Left kidney (tissue), 8 donors: ENCODE measurements at places on chromosomes 4 and X.
A peak's percentile ranks its signal among the peaks of the same experiment; 100 is the strongest.

GRCh38 chr4:87375719-87376291, 15.2 kb downstream of the HSD17B11 start:
- peak; percentile 21 for DNase-seq

DNA sequence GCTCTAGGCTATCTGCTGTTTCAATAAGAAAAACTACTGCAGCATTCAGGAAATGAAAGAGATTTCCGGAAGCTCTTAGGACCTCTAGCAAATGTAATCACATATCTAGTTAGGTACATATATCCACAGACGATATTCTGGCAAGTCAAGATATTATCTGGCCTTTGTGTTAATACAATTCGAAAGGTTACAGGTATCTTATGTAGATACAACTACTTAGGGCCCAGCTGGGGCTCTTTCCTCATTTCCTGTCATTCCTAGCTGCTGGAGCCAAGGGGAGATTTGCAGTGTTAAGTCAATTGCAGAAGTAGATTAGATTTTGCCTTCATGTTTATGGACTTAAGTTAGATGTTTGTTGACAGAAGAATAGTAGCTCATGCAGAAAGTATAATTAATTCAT, 299.5 kb downstream of the ARHGAP24 start:
- DNase-seq = no peak

DNA sequence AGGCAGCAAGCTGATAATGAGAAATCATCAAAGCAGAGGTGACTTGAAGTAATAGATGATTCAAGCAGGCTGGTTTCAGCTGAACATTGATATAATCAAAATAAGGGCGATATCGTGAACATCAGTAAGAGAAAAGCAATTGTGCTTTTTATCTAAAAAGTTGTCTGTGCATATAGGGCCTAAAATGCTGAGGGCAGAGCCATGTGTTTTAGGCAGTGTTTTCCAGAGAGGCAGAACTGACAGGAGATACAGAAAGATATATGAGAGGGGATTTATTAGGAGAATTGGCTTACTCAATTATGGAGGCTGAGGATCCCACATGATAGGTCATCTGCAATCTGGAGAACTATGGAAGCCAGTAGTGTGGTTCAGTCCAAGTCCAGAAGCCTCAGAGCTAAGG, 136.5 kb upstream of the NPY2R start:
- DNase-seq = no peak

DNA sequence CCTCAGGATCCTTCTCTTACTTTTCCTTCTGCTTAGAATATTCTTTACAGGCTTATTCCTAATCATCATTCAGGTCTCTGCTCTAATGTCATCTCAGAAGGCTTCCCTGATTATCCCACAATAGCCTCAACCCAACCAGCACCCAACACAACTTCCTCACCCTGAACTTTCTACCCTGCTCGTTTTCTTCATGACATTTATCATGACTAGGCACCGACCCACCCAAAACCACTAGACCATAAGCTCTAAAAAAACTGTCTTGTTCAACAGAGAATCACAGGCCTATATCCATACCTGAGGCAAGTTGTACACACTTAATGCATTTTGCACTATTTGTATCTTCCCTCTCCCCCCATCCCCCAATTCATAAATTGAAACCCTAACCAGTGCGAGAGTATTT, 95.3 kb downstream of the SH3RF1 start:
- no peak for DNase-seq

DNA sequence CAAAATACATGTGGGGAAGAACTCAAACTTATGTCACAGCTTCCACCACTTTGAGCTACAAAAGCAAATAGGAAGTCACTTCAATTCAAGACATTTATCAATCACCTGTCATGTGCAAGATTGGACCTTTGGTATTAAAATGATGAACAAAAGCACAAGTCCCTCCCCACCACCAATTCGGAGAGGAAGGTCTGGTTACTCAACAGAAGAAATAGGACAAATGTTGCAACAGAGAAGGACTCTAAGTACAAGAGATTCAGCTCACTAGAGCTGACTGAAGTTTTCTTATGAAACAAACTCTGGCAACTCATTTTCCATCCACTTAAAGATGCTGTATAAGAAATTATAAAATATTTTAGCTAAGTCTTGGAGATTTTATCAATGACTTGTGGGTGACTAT, 16.0 kb upstream of the MMRN1 start:
- no peak for DNase-seq

DNA sequence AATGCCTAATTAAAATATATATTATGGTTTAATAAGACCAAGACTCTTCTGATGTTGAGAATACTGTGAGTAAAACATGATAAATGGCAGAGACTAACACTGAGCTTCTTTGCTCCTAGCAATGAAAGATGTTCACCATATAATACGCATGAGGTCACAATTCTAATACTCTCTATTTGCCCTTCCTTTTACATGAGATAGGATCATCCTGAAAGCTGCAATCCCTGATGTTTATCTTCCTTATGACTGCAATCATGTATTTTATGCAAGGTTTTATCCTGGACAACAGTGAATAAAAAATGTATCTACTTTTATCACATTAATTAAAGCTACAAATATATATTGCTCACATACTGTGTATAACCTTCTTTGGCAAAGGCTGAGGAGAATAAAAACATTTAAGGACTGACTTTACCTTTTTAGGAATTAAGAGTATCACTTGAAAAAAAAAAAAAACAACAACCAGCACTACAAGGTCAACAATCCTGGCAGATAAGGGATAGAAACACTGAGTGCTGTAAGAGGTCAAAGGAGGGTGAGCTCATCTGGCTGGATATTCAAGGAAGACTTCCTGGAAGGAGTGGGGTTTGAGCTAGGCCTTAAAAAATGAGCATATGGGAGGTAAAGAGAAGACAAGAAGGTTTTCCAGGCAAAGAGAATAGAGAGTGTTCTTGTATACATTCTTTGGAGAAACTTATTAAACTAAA, 99.9 kb downstream of the AREG start:
- no peak for DNase-seq

DNA sequence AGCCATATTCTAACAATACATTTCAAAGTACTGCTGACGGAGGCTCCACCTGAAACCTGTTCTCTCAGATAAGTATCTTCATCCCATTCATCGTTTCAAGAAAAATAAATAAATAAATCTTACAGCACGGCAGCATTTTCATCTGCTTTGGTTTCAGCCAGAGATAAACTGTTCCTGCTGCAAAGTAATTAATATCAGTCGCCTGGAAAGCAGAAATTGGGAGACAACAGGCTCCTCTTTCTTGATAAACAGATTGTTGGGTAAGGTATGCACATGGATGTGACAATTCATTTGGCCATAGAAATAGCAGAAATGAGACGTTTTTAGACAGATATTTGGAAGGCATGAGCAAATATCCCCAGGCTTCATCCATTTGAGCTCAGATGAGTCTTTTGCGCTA, 110.4 kb downstream of the PPARGC1A start:
- no peak for DNase-seq

DNA sequence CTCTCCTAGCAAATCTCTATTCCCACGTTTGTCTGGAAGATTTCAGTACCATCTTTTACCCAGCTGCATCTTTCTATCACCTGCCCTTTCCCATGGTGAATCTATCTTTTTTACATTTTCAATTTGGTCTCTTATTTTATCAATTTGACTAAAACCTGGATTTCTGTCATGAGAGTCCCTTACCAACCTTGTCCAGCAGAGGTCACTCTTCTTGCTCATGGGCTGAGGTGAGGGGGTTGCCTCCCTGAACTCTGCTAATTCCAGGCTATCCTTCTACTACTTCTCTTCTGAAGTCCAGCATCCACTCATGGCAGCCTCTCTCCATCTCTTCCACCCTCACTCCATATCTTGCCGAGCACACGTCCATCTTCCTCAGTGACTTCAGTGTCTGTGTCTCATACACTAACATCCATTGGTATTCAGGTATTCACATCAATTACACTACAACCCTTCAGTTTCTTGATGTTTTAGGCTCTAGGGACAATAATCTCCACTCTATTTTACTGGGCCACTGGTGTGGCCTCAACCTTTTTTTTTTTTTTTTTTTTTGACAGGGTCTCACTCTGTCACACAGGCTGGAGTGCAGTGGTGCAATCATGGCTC, 17.8 kb upstream of the ZNF827 start:
- DNase-seq = no peak

GRCh38 chrX:81280148-81280547, 78.2 kb downstream of the SH3BGRL start:
- no peak for DNase-seq

DNA sequence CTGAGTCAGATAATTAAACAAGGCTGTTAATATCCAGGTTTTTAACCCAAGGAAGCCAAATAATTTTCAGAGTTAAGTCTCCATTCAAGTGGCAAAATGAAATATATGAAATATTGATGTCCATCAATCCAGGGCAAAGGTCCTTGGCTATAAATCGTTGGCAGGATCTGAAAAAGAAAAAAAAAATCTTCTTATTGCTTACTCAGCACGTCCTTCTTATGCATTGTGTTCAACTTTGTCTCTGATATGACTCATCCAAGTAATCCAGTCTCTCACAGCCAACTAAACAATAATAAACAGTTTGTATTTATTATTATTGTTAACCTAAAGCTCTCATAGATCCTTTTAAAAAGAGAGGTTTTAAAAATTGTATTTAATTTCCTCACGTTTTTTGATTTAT, 851.2 kb downstream of the ADGRL3 start:
- no peak for DNase-seq

GRCh38 chrX:111652719-111653118, 28.3 kb upstream of the ALG13 start:
- no peak for DNase-seq

- DNase-seq = no peak
These were observed 105.9 kb downstream of the SH3RF1 start for GRCh38 chr4:169164669-169165415.

GRCh38 chr4:23577398-23577797, 312.4 kb downstream of the PPARGC1A start:
- DNase-seq = no peak

- DNase-seq = no peak
These were observed 269.4 kb downstream of the IL15 start for GRCh38 chr4:141905751-141906150.

GRCh38 chr4:113300471-113300928, 251.0 kb downstream of the ANK2 start:
- DNase-seq = no peak

DNA sequence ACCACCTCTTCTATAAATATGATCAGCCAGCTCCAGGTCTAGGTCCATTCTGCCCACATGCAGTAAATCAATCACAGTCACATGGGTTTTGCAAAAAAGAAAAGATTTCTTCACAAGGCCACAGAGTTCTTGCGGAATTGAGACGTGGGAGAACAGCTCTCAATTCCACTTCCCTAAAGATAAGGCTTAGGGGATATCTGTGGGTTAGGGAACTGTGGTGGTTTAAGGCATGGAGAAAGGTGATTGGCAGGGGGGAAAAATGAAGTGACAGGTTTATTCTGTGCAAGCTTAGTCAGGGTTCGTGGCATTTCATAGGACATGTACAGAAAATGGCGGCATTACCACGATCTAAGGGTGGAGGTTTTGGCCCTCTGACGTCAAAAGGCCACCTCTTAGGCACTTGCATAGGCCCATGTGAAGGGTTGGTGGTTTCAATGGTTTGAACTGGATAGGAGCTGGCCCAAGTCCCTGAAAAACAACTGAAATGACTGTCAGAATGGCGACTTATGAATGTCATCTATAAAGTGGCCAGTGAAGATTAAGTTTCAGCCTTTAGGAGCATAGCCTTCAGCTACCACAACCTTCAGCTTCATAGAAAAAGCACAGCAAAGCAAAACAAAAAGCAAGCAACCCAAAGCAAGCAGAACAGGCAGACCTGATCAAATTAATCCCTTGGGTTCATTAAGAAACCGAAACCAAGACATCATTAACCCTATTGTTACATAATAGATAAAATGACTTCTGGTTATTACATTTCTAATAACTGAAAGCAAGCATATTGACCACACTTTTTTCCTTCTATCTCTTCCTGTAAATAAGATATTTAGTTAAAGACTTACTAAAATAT, 289.8 kb upstream of the SFRP2 start:
- DNase-seq = no peak

- no peak for DNase-seq
These were observed 43.4 kb downstream of the OSTC start for GRCh38 chr4:108693819-108694218.

- no peak for DNase-seq
These were observed 103.7 kb downstream of the POU4F2 start for GRCh38 chr4:146742416-146742815.

- no peak for DNase-seq
These were observed 12.1 kb upstream of the TENM3 start for GRCh38 chr4:182231080-182231479.

DNA sequence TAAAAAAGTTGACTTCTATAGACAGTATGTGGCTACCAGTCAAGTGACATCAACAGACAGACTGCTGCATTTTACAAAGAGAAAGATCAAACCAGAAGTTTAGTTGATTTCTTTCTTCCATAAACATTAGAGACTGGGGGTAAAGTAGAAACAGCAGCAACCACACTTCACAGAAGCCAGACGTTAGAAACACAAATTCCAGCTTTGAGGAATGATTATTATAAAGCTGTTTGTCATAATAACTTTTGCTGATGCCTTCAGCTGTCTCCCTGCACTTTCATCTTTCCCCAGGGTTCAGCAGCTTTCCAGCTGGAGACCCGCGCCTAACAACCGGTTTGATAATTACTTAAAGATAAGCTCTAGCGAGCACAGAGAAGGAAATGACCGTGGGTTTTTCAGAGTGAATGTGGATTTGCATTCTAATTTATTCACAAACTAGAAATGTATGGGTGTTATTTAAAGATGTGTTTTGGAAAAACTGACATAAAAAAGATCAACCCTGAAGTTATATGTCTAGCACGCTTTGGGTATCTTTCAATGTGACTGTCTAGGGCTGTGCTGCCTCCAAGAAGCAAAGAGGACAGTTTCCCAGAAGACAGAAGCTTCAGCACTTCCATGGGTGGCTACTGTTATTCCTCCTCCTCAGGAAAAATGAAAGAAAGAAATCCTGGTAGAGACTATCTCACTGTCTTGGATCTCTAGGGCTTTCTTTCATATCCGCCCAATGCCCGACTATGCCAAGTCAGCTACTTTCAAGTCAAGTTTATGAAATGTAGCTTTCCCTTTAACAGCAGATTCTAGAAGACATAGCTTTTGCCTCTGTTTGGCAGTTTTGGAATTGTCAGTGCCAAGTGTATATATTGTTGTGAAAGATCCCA, 15.0 kb upstream of the ENAM start:
- DNase-seq = no peak

GRCh38 chrX:40446921-40447320, 133.8 kb upstream of the ATP6AP2 start:
- no peak for DNase-seq

- no peak for DNase-seq
These were observed 102.3 kb upstream of the MTM1 start for GRCh38 chrX:150465881-150466775.

DNA sequence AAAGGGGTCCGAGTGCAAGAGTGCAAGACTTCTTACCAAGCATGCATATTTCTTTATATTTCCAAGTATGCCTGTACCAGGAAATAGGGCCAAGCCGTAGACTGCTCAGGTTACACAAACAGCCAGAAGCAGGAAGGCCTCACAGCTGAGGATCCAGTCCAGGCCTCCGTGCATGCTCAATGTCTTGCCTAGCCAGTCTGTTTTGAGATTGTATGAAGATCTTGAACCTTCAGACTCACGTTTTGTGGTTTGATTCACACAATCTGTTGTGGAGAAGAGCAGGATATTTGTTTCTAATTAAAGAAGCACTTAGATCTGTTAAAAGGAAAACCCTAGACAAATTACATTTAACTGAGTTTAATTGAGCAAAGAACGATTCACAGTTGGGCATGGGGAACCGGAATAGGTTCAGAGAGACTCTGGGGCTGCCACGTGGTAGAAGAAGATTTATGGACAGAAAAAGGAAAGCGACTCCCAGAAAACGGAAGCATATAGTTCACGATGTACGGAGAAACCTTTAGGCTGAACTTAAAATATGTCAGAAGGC, 1.2 kb downstream of the MGST2 start:
- DNase-seq = peak; percentile 58
